ENCODE measurements at places on chromosomes 7 and 10.

GRCh38 chr7:3159445-3159844 lies 115.8 kb upstream of the CARD11 start:
- DNase-seq = no peak

GRCh38 chr10:63137306-63137705 lies 4.2 kb downstream of the NRBF2 start:
- no peak for DNase-seq

DNA sequence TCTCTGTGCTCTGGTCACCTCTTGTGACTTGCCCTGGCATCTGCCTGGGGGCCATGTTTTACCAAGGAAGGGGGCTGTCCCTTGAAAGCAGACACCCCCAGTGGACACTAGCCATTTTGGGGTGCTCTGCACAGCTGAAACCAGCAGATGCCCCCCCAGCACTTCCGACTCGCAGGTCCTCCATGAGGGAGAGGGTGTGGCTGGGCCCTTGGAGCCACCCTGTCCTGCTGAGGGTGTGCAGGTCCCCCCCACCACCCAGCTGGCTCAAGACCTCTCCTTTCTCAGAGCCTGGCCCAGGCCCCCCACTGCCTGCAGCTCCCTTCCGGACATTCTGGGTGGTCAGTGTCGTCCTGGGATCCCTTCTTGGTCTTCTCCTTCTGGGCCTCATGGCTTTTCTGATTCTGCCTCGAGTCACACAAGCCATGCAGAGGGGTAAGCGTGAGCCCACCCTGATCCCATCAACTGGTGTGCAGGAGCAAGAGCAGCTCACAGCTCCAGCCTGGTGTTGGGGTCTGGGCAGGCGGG lies 12.3 kb downstream of the SCART1 start:
- DNase-seq = no peak

GRCh38 chr7:157502701-157503111 lies 165.9 kb downstream of the DNAJB6 start:
- DNase-seq = peak; percentile 40

DNA sequence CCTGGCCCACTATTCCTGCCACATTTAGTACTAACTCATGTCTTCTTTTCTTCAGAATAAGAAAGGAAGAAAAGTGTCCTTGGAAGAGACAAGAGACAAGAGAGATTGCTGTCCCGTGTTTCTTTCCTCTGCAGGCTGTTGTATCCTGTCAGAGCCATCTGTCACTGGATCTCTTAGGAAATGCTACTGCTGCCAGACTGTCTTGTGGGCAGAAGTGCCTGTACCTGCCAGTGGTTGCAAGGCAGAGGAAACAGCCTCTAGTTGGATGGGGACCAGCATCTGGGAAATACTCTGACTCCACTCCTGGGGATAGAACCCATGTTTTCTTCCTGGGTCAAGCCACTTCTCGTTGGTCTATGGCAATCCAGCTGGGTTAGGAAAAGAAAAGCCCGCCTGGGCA lies 16.7 kb upstream of the MAP3K8 start:
- DNase-seq = no peak

DNA sequence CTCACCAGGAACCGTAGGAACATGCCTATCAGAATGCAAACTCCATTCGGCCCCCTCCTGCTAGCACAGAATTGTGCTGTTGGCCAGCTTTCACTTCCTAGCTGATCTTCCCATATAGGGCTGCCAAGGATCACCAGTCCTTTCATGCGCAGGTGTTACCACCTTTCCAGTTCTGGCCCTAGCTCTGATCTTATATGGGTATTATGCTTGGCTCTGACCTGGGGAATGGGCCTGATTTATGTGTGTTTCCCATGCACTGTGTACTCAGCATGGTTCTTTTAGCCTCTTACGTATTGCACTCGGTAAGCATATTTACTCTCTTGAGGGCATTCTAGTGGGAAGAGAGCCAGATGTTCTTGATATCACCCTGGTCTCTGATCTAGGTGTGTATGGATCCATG lies 11.1 kb downstream of the SLC35G1 start:
- no peak for DNase-seq

GRCh38 chr7:113730309-113730955 lies 188.4 kb downstream of the PPP1R3A start:
- DNase-seq = no peak

- peak; percentile 72 for DNase-seq
These were observed 55.7 kb downstream of the IKZF1 start for GRCh38 chr7:50359995-50360925.

DNA sequence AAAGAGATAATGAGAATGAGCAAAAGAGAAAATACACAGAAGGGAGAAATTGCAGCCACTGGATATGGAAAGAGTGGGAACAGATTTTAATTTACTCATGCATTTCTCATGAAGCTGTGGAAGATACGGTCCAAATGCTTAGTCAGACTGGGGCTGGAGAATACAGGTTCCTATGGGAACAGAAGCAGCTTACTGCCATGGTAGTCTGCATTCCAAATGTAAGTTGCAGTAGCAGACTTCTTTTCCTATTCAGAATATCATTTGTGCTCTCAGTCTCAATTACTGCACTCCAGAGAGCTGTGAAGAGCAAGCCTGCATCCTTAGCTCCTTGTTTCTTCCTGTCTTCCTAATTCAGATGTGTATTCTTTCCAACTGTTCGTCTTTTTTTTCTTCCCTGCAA lies 190.8 kb upstream of the TMEM196 start:
- DNase-seq = no peak

DNA sequence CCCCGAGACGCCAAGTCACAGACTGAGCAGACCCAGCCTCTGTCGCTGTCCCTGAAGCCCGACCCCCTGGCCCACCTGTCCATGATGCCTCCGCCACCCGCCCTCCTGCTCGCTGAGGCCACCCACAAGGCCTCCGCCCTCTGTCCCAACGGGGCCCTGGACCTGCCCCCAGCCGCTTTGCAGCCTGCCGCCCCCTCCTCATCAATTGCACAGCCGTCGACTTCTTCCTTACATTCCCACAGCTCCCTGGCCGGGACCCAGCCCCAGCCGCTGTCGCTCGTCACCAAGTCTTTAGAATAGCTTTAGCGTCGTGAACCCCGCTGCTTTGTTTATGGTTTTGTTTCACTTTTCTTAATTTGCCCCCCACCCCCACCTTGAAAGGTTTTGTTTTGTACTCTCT lies 215.6 kb downstream of the TCF7L2 start:
- DNase-seq = no peak

DNA sequence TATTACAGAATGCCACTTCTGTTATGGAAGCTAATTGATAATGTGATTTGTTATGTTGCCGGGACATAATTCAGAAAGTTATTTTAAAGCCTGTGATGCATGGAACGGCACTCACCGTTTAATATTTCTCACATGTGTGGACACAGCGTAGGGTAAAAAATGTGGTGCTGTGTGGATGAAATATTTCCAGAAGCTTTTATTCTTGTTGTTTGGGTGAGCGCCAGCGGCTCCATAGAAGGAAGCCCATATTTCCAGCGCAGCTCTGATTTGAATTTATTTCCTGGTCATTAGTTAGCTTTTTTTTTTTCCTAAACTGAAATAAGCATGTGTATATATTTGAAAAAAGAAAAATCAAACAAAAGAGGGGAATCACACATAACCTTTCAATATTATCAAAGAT lies 20.2 kb upstream of the NKX6-2 start:
- no peak for DNase-seq

DNA sequence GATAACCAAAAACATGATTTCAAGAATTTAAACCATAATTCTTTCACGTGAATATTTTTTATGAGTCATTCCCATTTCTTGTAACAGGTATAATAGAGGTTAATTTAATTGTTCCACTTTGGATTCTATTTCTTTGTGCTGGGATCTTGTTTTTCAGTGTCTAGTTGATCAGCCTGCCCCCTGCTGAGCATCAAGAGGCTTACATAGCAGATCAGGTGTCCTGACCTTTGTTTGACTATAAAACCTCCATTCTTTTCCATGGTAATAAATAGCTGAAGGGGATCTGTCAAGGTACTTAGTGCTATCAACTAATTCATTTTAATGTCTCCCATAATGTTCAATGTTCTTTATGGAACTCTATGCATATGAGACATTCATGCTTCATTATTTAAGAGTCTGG lies 4.9 kb downstream of the COL17A1 start:
- DNase-seq = no peak

DNA sequence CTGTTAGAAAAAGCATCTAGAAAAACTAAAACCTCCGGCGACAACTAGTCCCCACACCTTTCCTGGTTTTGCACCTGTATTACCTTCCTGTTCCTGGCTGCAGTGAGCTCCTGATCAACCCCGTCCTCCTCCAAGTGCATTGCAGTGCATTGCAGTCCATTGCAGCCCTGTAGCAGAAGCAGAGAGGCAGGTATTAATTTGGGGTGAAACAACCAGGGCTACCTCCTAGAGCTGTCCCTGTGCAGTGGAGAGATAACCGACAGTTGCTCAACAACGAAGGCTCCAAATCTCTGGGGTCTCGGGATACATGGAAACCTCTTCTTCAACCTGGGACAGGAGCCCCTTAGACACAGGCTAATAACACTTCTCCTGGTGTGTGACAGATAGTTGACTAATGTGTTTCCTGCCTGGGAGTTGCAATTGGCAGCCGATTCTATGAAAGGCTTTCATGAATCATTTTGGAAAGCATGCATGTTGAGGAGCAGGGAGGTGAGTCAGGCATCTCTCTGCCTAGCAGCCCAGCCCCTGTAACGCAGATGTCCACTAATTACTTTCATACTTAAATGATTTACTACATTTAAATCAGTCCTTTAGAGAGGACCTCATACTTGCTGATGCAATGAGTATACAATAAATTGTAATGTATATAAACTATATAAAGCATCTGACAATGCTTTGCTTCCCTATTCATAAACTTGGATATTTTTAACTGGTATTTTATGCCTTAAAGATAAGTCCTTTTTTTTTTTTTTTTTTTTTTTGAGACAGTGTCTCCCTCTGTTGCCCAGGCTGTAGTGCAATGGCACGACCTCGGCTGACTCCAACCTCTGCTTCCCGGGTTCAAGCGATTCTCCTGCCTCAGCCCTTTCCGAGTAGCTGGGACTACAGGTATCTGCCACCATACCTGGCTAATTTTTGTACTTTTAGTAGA lies 59.0 kb downstream of the PRR15 start:
- DNase-seq = no peak

DNA sequence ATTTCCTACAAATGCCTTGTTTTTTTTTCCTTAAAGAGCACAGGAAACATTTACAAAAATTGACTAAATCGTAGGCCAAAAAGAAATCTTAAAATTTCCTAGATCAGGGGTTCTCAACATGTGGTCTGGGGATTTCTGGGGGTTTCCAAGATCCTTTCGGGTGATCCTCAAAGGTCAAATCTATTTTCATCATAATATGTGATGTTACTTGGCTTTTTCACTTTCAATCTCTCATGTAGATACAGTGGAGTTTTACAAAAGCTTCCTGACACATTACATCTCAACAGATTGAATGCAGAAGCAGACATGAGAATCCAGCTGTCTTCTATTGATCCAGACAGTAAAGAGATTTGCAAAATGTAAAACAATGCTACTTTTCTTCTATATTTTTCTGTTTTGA lies 497.3 kb downstream of the INHBA start:
- DNase-seq = no peak

- DNase-seq = no peak
These were observed 372.3 kb upstream of the MYO3A start for GRCh38 chr10:25561758-25562157.

DNA sequence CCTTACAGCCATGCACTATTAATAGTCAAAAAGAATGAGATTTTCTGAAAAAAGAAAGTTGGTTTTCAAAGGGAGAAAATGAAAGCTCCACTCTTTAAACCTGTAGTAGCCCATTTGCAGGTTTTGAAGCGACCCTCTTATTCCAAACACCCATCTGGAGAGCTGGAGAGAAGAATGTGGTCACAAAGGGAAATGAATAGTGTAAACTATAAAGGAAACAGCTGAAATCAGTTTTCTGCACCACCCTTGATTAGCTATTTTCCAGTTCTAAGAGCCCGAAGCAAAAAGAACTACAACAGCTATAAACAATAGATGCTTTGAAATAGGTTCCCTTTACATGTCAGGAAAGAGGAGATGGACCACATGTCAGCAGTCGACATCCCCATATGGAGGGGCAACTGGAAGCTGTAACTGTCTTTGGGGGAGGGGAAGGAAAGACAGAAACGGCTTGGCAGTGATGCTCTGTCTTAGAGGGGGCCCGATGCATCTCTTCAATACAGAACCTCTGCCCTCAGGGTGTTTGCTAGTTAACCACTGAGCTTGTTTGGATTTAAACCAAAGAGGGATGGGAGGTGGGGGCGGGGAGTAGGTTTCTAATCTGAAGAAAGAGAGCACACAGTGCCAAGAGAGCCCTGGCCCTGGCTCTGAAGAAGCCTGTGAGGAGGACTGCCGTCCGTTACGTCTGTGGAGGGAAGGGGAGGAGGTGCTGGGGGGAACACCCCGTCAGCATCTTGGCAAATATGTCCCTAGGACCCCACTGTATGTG lies 55.3 kb downstream of the CPVL start:
- no peak for DNase-seq

DNA sequence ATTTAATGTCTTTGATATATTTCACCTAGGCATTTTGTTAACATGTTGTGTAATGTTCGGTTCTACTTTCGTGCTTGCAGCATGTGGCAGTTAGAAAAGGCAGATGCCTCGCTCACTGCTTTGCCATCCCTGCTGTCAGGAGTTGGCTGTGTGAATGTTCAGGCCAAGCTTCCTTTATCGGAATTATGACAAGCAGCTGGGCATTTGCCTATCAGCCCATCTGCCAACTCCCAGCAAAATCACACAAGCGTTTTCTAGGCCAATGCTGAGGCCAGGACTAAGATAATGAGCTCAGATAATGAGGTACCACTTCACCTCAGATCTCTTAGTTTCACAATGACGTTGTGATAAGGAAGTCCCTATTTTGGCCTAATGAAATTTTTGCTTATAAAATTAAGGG lies 212.7 kb upstream of the FAM3C start:
- no peak for DNase-seq

DNA sequence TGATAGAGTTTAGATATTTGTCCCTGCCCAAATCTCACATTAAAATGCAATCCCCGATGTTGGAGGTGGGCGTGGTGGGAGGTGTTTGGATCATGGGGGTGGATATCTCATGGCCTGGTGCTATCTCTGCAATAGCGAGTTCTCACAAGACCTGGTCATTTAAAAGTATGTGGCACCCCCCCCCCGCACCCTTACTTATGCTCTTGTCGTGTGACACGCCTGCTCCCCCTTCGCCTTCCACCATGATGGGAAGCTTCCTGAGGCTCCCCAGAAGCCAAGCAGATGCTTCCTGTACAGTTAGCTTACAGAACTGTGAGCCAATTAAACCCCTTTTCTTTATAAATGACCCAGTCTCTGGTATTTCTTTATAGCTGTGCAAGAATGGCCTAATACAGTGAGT lies 118.8 kb downstream of the SORBS1 start:
- no peak for DNase-seq
